Effector memory CD4-positive, alpha-beta T cell (primary cell): ENCODE measurements at places on chromosomes 5 and 9.
A peak's percentile ranks its signal among the peaks of the same experiment; 100 is the strongest.

DNA sequence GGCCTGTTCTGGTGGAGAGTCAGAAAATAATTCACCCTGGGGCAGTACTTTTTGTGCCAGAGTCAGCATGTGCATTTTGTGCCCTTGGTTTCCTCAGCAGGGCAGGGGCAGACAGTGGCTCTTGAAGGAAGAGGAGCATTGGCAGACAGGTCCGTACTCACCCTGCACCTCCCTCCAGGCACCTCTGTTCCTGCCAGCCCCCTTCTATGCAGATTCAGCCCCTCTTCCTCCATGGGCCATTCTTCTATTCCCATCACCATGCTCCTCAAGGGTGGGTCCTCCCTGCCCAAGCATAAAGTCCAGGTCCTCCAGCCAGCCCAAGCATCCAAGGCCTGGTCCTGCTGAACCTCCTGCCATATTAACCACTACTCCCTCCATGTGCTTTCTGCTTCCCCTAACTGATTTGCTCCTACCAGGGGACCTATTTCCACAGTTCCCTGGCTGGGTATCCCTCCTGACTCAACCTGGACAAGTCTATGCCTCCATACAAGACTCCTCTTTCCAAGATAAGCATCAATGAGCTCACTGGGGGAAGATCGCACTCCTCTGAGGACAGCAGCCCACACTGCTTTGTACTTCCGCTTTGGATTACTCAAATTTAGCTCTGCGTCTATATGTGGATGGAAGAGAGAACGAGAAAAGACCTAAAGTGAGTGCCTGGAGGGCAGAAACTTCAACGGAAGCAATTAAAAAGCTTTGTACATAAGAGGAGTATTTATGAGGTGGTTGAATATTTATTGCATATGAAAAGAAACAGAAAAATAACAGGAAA is 9.3 kb upstream of the ACSL6 start:
- H3K27me3 ChIP-seq = no peaks in the 10 kb centered on the region
- peak overlapping the region; percentile 73 for H3K27ac ChIP-seq
- H3K36me3 ChIP-seq = no peaks in the 10 kb centered on the region
- no peak for DNase-seq
- peaks cover 21% of the 10 kb centered on the region for H3K4me1 ChIP-seq

GRCh38 chr5:113526421-113526820 is 12.9 kb downstream of the YTHDC2 start:
- peaks cover 4% of the 10 kb centered on the region for H3K4me1 ChIP-seq
- peaks cover 6% of the 10 kb centered on the region for H3K36me3 ChIP-seq
- H3K27me3 ChIP-seq = no peaks in the 10 kb centered on the region
- no peak for DNase-seq
- no peak overlapping the region for H3K4me3 ChIP-seq

GRCh38 chr9:4146293-4146692 is 153.6 kb downstream of the GLIS3 start:
- H3K27ac ChIP-seq = no peak overlapping the region
- DNase-seq = no peak
- no peaks in the 10 kb centered on the region for H3K36me3 ChIP-seq
- H3K4me3 ChIP-seq = no peak overlapping the region

- no peak for DNase-seq
- no peaks in the 10 kb centered on the region for H3K27me3 ChIP-seq
These were observed 595.0 kb upstream of the ZNF608 start for GRCh38 chr5:125341436-125341835.
